ENCODE measurements at places on chromosomes 1 and 21. TPM values are rescaled to one million over a fixed set of nuclear protein-coding genes. Genes with fewer than 3 reads are reported as not detected.

Gene LCE3D
- total RNA-seq: not detected

Gene TGFB2
- total RNA-seq: 4.0 TPM

Gene COG2
- 31.2 TPM for total RNA-seq

Gene OR2L13
- not detected for total RNA-seq

Gene LRRC3
- total RNA-seq: 2.5 TPM

Gene LORICRIN
- not detected for total RNA-seq

Gene SLAMF6
- total RNA-seq: 0.55 TPM

Gene OR2T34
- not detected for total RNA-seq

Gene BTBD8
- 4.5 TPM for total RNA-seq

Gene RXFP4
- total RNA-seq: not detected

DNA sequence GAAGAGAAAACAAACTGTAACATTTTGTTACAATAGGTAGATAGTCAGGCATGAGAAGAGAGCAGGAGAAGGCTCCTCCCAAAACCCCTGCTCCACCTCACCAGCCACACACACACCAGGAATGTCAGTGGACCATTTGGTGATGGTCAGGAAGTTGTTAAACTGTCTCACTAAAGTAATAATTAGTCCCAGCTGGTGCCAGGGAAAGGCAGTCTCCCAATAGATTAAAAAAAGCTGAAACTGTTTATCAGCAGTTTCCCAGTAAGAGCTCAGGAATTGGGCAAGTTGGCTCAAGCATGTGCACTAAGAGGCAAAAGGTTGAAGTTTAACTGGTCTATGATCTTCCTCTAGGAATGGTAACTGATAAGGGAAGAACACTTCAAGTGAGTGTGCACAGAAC lies 249.6 kb downstream of the COL11A1 start:
- DNase-seq: no peak

- DNase-seq: no peak
These were observed 35.5 kb downstream of the HSD3B1 start for GRCh38 chr1:119542492-119542946.

GRCh38 chr1:64220241-64220640 lies 16.8 kb downstream of the UBE2U start:
- no peak for DNase-seq

GRCh38 chr1:154796303-154796892 lies 73.7 kb downstream of the KCNN3 start:
- no peak for DNase-seq

DNA sequence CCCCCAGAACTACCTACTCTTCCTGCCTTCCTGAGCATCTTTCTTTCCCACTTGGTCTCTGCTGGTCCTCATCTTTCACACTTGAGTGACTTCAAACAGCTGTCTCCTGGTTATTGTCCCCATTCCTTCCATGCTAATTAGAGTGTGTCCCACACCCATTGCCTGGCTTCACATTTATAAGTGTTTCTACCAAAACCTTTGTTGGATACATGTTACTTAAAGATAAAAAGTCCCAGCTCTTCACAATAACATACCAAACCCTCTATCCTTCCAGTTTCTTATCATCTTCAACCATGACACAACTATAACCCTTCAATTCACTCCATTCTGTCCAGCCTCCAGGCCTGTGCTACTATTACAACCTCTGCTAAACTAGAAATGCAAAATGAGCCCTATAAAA lies 41.0 kb downstream of the VCAM1 start:
- no peak for DNase-seq

- DNase-seq: no peak
These were observed 26.4 kb downstream of the TIAM1 start for GRCh38 chr21:31317688-31318087.

- no peak for DNase-seq
These were observed 131.6 kb downstream of the AJAP1 start for GRCh38 chr1:4786055-4786454.

- no peak for DNase-seq
These were observed 107.0 kb downstream of the CTH start for GRCh38 chr1:70518106-70518505.

- DNase-seq: peak; percentile 80
These were observed 847 bp upstream of the RORC start for GRCh38 chr1:151832318-151832980.

- DNase-seq: no peak
These were observed 25.7 kb downstream of the ANGPTL7 start for GRCh38 chr1:11214698-11215380.

DNA sequence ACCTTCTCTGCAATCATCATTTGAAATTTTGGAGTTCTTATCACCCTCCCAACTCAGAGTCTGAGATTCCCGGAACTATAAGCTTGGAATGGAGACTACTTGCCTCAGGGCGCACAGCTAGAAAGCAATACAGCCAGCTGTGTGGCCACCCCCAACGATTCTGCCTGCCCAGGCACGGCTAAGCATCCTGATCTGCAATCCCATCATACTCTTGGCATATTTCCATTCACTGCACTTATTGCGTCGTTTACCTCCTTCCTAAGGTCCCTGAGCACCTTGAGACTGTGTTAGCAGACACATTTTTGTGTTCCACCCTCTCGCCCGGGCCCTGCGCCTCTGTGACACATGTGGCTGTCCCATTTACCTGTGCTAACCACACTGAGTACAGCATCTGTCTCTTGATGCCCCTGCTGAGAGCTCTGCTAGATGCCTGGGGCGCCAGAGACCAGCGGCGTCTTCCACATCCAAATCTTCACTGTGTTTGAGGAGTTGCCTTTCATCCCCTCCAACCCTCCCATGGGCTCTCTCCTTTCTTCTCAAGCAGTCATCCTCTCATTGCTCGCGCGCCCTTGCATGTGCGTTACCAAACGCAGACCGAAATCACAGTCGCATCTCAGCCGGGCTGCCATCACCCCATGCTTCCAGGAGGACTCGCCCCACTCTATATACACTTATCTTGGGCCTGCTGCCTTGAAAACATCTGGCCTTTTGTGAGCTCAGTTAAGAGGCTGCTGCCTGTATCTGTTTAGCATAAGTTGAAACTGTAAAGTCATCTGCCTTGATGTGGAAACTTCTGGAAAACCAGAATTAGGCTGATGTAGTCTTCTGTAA lies 3.5 kb upstream of the CLDN19 start:
- DNase-seq: no peak

- no peak for DNase-seq
These were observed 65.6 kb downstream of the RIMS3 start for GRCh38 chr1:40599926-40600325.

DNA sequence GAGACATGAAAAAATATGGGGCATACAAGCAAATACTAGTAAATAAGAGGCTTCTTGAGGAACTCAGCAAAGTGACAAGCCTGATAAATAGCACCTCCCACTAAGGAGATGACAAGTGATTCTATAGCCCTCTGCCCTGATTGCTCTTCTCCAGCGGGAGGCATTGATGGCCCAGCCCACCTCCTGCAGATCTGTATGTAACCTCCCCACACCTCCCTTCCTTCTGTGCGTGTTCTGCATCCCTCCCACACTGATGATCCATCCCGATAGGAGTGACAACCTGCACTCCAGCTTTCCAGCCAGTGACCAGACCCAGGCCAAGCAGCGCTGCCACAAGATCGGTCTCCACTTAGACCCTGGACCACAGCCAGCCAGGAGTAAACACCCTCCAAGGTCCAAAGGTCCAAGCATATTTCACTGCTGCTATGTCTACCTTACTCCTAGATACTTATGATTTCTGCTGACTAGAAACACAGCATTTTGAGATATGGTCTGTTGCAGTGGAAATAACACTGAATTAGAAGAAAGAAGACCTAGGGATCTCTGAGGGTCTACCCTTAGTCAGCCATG lies 176.1 kb downstream of the BRINP2 start:
- no peak for DNase-seq

DNA sequence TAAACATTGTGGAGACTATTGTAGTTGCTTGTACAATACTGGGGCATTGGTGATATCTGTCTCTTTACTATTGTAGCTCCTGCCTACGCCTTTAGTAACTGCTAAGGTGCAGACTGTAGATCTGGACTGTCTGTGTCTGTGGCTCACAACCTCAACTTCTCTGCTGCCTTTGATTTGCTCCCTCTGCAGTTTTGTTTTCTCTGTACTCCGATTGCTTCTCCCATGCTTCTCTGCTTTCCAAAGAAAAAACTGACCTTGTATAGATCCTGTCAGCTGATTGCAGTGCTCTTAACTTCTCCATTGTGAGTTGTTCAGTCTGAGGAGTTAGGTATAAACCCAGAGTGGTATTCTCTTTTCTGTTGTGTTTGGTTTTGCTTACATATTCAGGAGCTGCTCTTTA lies 15.3 kb downstream of the MAGI3 start:
- no peak for DNase-seq

DNA sequence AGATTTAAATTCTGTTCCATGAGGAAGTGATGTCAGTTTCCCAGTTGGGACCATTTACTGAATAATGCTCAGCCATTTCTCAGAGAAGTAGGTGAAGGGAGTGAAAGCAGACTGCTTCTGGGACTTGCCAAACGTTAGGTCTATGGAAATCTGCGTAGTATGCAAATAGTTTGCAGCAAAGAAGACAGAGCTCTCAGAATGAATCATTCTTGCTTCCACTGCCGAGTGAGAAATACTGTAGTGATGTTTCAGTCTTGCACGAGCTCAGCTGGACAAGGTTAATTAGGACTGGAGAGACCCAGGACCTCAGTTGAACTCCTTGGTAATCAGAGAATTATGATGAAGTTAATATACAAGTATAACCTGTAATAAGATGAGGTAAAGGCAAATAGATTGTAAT lies 317.7 kb upstream of the DAB1 start:
- no peak for DNase-seq

GRCh38 chr1:74471470-74471869 lies 40.9 kb downstream of the LRRC53 start:
- DNase-seq: no peak

GRCh38 chr1:81780705-81781454 lies 19.9 kb upstream of the ADGRL2 start:
- DNase-seq: no peak
